Ecto neural progenitor cell (in vitro differentiated cells): ENCODE measurements at places on chromosomes 4 and X.
A peak's percentile ranks its signal among the peaks of the same experiment; 100 is the strongest.

- no peak for DNase-seq
Observed at GRCh38 chrX:68273887-68274286, 159.4 kb downstream of the OPHN1 start.

GRCh38 chr4:67328393-67328792 lies 216.9 kb downstream of the CENPC start:
- no peak for DNase-seq

DNA sequence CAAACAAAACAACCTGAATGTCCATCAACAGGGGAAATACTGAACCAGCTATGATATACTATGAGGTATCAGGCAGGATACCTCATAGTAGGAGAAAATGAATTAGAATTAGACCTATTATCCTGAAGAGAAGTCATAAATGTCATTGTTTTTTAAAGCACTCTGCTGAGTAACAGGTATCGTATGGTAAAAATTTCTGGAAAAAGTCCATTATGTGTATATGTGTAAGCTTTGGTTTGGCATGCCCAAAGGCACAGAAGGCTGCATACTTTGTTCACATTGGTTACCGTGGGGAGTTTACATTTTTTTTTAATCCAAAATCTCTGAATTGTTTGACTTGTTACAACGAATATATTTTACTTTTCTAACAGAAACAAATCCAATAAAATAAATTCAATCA lies 70.5 kb downstream of the RPS3A start:
- no peak for DNase-seq

DNA sequence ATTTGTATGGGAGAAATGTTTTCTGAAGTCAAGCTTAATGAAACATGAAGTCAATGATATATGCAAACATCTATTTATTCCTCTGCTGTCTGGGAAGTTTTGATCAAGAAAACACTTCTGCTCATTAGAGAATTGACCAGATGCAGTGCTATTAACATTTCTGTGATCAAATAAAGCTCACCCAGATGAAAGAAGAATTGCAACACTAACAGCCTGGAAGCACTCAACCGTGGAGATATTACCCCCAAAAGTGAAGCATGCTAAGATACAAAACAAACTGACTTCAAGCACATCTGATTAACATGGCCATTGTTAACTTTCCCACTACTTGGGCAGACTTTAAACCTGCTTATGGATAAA lies 73.7 kb upstream of the GUCY1A1 start:
- DNase-seq, result no peak

DNA sequence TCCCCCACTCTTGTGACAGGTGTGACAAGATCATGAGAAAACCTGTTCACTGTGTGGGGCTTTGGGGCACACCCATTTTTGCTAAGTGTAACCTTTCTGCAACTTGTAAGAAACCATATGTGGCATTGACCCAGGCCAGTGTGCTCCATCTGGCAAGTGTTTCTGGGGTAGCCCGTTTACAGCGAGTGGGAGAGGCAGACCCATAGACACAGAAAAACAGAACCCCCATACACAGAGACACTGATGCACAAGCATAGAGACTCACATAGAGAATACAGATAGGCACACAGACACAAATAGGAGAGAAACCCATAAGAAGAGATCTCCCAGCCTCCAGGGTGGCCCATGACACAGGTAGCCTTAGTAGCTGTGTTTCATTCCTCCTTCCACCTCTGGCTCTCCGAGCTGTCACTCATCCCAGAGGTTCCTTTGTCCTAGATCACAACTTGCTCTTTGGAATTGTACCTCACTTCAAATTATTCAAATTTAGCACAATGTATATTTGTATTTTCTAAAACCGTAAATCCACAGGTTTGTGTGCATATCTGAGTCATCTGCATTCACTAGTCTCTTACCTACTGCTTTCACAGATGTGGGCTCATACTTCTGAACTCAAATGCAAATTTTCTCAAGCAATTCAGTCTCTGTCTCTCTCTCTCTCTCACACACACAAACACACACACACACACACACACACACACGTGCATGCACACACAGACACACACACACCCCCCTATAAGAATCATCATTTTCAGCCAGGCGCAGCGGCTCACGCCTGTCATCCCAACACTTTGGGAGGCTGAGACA lies 114.4 kb downstream of the SH3KBP1 start:
- no peak for DNase-seq

DNA sequence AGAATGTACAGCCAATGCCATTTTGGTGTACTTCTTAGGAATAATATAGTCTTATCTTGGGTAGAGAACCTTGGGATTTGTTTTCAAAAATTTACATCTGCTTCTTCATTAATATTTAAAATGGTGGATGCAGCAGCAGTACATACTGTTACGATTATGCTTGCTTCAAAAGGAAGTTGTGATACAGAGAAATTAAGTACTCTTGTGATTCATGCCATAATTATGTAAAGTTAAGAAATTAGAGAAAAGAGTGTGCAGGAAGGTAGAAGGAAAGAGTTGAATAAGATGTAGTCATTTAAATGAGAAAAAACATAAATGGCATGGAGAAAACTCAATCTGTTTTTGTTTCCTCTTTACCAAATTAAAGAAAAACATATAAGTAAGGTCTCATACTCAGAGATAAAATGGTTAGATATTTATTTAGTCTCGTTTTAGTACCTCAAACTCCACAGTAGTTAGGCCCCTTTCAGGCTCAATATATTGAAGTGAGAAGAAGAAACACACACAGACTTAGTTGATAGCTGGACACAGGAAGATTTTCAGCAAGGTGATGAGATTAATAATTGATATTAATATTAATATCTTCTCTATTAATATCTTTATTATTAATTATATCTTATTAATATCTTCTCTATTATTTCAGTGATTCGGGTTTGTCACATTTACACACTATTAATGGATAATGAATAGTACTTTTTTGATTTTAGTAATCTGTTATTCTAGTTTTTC lies 70.1 kb upstream of the HPGD start:
- DNase-seq, result no peak

DNA sequence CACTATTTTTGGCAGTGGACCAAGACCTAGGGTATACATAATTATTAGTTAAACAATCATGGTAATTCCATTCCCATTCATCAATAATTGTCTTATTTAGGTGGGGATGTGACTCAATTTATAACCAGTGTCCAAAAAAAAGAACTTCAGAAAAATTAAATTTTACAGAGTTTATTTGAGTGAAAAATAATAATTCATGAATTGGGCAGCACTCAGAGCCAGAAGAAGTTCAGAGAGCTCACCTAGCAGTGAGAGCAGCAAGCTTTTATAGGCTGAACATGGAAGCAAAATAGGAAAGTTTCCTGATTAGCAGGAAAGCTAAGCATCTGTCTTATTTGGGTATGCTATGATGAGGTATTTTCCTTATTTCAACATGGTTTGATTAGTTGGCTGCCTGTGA lies 500.8 kb downstream of the PCDH7 start:
- no peak for DNase-seq

GRCh38 chrX:106177106-106177981 lies 9.2 kb downstream of the PWWP3B start:
- DNase-seq, result peak; percentile 72

GRCh38 chrX:87468941-87469340 lies 48.7 kb upstream of the KLHL4 start:
- no peak for DNase-seq

GRCh38 chr4:168585168-168586091 lies 88.6 kb downstream of the PALLD start:
- peak; percentile 80 for DNase-seq

DNA sequence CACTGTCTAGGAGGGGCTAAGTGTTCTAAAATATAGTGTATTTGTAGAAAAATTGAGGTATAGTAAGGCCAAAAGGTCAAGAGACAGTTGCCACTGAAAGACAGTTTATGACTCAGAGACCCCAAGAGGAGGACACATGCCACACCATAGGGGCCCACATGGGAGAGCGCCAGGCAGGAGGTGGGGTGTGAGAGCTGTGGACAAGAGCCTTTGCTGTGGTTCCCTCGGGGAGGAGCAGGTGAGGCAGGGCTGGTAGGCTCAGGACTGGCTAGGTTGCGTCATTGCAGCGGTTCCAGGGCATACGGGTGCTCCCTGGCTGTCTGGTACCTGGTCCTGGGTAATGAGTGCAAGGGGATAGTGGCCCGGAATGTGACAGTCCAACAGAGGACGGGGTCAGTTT lies 37.6 kb downstream of the CCNQ start:
- DNase-seq, result no peak

GRCh38 chr4:150145090-150145945 lies 67.1 kb downstream of the DCLK2 start:
- no peak for DNase-seq

- no peak for DNase-seq
Observed at GRCh38 chr4:47104986-47105385, 73.6 kb downstream of the GABRB1 start.

GRCh38 chr4:89496851-89497250 lies 189.3 kb upstream of the GPRIN3 start:
- no peak for DNase-seq

DNA sequence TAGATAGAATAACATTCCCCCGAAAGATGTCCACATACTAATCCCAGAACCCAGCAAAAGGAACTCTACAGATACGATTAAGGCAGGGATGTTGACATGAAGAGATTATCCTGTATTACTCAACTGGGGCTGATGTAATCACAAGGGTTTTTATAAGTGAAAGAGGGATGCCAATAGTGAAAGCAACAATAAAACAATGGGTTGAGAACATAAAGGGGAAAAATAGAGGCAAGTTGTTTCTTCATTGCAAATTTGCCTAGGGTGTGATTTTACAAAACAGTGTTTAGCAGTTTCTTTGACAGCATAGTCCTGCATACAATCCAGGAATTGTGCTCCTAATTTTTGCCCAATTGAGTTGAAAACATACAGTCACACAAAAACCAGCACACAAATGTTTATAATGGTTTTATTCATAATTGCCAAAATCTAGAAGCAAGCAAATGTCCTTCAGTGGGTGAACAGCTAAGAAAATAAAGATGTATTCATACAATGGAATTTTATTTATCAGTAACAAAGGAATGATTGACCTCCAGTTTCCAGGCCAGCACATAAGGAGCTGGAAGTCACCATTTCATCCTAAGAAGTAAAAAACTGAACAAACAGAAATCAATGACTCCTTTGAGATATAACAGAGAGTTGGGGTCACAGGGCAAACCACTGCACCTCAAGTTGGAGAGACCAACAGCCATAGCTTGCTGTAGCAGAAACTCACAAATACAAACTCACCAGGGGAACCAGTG lies 107.2 kb downstream of the CENPC start:
- no peak for DNase-seq

DNA sequence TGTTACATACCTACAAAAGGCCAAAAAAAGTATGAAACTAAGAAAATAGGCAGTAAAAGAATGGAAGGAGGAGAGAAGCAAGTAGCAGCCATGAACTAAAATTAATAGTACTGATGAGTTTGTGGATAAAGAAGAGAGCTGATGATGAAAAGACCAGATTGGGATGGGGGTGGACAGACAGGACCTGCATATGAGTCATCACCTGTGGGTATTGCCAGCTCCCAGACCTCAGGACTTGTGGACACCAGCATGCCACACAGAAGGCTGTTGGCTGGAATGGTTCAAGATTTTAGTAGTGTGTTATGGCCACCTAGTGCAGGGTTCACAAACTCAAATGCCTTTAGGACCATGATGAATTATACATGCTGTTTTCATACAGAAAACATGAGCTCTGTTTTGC lies 58.9 kb downstream of the ARX start:
- DNase-seq, result no peak

DNA sequence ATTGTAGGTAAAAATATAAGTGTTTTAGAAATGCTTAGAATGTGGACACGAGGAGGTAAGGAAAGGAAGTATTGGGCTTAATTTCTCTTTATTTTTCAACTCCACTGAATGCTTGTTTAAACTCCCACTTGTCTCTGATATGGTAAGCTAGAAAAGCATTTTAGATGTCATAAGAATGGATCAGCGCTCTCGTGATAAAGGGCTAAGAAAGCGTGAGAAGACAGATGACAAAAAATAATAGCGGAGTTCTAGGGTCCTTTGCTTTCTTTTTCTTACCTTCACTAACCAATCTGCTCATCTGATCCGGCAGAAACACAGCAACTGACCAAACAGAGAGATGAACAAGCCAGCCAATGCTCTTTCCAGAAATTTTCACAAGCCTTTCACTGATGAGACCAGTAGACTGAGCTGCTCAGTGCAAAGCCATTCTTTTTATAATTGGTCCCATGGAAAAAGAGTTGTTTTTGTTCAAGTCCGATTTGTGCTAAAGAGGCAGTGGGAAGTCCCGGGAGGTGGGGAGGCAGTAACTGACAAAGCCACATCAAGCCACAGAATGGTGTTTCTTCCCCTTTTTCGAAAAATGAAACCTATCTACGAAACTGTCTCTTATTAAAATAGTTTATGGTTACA lies at the start of gene TASL:
TASL (minus strand) TSS at position 405 of the 630 bp plus-strand sequence. CDS start 17,411 bp downstream, outside the sequence.
- no peak for DNase-seq
